Activated T-helper 17 cell treated with anti-CD3 and anti-CD28 coated beads, Interleukin-2, amount 50 U/mL, for 72 hours (primary cell): ENCODE measurements at places on chromosomes 13 and 19. TPM values are rescaled to one million over a fixed set of nuclear protein-coding genes. Genes with fewer than 3 reads are reported as not detected.

CIC gene
- total RNA-seq, result 165 TPM

DNA sequence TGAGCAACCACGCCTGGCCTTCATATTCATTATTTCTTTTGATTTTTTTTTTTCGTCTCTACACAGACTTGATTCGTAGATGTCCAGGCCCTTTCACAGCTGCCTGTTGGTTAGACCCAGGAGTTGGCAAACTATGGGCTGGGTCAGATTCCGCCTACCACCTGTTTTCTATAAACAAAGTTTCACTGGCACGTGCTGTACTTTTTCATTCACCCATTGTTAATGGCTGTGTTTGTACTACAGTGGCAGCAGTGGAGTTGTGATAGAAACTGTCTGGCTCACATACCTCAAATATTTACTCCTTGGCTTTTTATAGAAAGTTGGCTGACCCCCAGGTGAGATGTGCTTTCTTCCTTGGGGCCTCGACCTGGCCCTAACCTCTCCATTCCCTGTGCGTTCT lies 72.9 kb upstream of the TEX29 start:
- ATAC-seq, result no peak

GRCh38 chr19:11187441-11187840 lies 9.9 kb downstream of the KANK2 start:
- no peak for ATAC-seq

DNA sequence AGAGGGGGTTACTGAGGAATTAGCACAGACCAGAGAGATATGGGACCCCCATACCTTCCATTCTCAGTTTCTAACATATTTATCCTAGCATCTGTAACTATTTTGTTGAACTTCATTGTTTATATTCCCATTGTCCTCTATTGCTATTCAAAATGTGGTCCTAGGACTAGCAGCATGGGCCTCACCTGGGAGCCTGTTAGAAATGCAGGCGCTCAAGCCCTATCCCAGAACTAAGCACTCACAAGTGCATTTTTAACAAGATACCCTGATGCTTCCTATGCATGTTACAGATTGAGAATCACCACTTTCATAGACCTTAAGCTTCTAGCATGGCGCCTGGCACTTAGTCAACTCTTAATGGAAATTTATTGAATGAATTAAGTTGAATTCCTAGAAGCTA lies 58.3 kb upstream of the TDRD3 start:
- ATAC-seq, result no peak

- peak; percentile 85 for ATAC-seq
Observed at GRCh38 chr19:48249502-48250014, 6.2 kb downstream of the CARD8 start.

DNA sequence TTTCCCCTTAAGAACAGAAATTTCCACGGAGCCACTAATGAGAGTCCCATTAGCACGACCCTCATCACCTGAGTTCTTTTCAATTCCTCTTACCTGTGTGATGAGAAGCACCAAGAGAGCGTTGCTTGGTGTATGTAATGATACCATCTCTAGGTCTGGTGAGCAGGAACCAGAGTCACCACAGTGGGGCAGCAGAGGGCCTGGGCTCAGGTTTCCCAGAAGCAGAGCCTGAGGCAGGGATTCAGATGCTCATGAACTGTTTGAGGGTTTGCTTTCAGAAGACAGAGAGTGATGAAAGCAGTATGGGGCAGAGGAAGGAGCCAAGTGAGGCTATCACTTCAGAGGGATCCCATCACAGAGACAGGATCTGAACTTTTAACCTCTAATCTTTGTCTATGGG lies 3.1 kb upstream of the PTPRH start:
- peak; percentile 71 for ATAC-seq

DNA sequence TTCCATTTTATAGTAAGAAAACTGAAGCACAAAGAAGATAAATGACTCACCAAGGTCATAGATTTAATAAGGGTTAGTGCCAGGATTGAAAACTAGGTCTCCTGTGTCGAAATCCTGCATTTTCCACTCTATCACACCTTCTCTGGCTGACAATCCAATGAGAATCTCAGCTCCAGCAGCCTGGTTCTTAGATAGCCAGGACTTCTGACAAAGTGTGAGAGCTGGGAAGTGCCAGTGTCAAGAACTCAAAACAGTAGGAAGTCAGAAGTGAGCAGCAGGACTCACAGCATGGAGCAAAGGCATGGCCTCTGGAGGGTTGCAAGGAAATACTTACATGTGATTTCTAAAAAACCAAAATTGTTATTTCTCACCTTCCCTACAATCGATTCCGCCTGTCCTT lies 24.3 kb downstream of the KCTD12 start:
- no peak for ATAC-seq
